ENCODE measurements at places on chromosomes 1 and 21. TPM values are rescaled to one million over a fixed set of nuclear protein-coding genes. Genes with fewer than 3 reads are reported as not detected.
A peak's percentile ranks its signal among the peaks of the same experiment; 100 is the strongest.

TCEANC2 gene
- total RNA-seq: 5.1 TPM

TMEM240 gene
- 4.1 TPM for total RNA-seq

AADACL3 gene
- total RNA-seq: not detected

EPHA10 gene
- total RNA-seq: 2.8 TPM

IFFO2 gene
- total RNA-seq: 59.4 TPM

GJA8 gene
- not detected for total RNA-seq

- DNase-seq: no peak
Observed at GRCh38 chr1:53296117-53296749, 31.6 kb downstream of the LRP8 start.

DNA sequence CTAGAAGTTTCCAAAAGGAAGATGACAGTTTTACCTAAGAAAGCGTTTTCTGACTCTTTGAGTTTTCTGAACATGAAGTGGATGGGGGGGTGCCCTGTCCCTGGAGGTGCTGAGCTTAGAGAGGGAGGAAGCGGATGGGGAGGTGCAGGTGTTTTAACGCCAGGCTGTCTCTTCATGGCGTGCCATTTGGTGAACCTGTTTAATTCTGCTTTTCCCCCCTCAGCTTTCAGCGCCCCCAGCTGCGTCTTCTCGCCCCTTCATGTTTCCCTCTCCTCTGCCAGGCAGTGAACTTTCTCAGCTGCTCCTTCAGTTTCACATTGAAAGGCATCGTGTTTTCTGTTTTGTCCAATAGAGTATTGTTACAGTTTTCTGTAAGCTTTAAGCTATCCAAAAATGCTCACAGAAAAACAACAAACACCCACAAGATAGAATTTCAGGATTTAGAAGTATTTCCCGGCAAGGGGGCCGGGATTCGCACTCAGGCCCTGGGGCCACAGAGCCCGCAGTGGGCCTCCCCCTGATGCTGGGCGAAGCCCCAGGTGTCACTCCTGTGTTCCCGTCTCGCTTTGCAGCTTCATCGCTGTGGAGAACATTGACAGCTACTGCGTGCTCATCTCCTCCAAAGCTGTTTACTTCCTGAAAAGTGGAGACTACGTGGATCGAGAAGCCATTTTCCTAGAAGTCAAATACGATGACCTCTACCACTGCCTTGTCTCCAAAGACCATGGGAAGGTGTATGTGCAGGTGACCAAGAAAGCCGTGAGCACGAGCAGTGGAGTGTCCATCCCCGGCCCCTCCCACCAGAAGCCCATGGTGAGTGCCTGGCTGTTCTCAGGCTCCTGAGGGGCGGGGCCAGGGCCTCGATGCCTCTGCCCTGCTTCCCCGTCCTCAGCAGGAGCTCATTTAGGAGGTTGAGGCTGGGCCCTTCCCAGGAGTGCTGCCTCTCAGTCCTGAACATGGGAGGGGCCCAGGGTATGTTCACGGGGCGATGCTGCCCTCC is 111.4 kb downstream of the DHRS3 start:
- DNase-seq: no peak

- DNase-seq: no peak
Observed at GRCh38 chr1:201989354-201990128, 7.1 kb downstream of the RNPEP start.

DNA sequence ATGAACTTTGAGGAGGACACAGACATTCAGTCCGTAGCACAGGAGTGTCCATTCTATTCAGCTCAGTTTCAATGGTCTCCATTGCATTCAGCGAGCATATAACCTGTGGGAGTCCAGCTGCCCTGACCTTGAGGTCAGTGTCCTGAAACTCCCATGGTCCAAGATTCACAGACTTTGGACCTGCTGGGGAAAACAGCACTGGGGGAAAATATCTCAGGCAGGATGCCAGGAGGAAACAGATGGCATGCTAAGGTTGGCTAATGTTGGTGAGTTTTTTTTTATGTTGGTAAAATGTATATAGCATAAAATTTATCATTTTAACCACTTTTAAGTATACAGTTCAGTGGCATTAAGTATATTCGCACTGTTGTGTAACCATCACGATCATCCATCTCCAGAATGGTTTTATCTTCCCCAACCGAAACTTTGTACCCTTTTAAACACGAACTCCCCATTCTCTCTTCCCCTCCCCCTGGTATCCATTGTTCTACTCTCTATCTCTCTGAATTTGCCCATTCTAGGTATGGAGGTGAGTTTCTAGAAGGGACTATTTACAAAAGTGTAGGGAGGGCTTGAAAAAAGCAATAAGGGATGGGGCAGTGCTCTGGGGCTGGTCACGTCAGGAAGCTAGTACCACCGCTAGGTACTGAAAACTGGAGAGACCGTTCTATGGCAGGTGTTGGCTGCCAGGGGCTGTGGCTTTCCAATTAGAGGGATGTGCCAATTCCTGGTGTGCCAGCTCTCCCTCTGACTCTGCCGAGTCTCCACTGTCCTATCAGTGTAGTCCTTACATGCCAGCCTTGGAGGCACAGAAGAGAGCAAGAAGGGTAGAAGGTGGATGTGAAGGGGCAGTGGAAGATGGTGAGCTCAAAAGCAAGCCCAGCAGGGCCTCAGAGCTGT is 85.3 kb downstream of the FOXD2 start:
- DNase-seq: no peak

GRCh38 chr1:208652296-208653160 is 408.3 kb upstream of the PLXNA2 start:
- peak; percentile 45 for DNase-seq

GRCh38 chr1:39458991-39459390 is 32.4 kb upstream of the BMP8A start:
- DNase-seq: no peak

DNA sequence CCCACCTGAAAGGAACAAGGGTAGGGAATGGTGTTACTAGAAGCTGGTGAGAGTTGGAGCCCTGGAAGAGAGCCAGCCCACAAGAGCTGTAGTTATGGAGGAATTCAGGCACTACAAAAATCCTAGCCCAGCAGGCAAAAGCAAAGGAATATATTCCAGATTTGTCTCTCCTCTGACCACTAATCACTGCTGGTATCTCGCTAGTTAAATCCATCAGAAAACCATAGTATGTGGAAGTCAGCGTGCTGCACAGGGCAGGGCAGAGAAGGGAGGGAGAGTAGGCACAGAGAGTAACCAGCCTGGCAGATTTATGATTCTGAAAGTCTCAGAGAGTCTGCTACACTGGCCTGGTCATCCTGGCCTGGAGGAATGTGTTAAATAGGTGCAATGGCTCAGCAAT is 88.6 kb downstream of the SELENOF start:
- no peak for DNase-seq

DNA sequence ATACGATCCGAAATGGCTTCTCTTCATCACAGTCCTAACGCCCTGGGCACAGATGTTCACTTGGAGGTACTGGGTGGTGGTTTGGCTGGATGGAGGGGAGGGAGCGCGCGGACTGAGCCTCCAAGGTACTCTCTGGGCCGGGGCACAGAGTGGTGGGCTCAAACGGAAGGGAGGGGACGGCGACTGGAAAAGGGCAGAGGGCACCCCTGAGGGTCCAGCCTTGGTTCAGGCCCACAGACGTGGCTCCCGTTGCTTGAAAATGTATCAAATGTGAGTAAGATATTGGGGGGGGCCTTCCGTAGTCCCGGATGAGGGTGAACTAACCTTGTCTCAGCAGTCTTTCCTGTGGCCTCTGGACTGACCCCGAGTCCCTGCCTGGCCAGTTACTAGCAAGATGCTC is 463 bp downstream of the IL12RB2 start:
- no peak for DNase-seq

DNA sequence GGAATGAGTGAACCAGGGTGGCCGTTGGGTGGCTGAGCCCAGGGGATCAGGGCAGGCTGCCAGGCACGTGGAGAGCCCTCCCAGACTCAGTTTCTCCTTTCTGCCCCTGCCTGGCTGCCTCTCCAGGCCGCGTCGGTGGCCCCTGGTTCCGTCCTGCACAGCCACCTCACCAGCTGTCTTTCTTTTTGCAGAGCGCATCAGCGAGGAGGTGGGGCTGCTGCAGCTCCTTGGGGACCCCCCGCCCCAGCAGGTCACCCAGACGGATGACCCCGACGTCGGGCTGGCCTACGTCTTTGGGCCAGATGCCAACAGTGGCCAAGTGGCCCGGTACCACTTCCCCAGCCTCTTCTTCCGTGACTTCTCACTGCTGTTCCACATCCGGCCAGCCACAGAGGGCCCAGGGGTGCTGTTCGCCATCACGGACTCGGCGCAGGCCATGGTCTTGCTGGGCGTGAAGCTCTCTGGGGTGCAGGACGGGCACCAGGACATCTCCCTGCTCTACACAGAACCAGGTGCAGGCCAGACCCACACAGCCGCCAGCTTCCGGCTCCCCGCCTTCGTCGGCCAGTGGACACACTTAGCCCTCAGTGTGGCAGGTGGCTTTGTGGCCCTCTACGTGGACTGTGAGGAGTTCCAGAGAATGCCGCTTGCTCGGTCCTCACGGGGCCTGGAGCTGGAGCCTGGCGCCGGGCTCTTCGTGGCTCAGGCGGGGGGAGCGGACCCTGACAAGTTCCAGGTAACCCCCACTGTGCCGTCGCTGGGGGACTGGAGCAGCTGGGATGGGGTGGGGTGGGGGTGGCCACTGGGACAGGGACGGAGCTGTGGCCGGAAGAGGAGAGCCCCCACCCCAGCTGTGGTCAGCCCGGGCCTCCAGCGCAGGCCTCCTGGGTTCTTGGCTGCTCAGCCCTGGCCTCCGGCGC is 63.3 kb downstream of the COL18A1 start:
- DNase-seq: no peak

DNA sequence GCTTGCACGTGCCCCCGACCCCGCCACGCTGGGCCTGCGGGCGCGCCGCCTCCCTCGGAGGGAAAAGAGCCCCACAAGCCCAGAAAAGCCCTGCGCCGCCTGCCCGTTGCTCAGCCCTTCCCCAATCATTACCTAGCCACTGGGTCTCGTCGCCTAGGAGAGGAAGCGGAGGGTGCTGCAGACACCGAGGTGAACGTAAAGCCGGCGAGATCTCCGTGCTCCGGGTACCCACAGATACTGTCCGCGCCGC is at the start of gene ENO1:
ENO1 (minus strand) TSS at position 239 of the 250 bp plus-strand sequence. CDS start 3,778 bp downstream, outside the sequence.
- DNase-seq: no peak

DNA sequence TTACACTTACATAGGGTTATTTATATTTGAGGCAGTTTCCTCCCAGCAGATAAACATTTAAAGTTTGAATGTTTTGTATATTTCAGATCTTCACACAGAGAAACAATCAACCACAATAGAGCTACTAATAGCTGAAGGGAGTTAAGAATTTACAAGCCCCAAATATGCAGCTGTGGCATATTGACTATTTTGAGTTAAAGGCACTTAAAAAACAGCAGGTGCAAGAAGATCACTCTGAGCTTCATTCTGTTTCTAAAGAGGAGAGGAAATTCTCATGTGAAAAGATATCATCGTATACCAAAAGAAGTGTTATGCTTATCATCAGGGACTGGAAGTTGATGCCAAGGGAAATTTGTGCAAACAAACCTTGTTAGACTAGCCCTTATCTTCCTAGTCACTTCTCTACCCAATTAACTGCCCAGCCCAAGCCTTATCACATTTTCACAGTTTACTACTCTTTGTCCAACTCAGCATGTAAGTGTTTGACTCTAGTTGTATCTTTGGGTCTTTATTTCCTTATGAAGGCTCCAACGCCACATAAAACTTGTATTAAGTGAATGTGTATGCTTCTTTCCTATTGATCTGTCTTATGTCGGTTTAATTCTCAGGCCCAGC is 66.3 kb upstream of the COG2 start:
- no peak for DNase-seq

GRCh38 chr1:239944666-239945065 is 147.0 kb upstream of the FMN2 start:
- DNase-seq: no peak

DNA sequence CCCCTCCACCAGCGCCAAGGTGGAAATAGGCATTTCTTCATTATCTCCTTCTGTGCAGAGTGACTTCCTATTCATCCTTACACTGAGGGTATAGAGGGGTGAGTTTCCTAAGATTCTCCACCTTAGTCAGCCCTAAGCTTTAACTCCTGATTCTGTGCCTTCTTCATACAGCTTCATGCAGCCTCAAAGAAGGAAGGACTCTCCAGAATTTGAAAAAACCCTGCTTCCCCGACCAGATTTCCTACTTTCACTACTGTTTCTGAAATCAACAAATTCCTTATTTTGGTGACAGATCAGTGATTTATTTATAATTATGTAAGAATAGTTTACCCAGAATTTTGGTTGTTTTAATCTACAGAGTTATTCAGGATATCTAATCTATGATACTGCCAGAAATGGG is 28.6 kb downstream of the GFI1 start:
- DNase-seq: no peak

Measured in Panc1 (cell line).